Suppressor macrophage treated with lipopolysaccharide for 4 hours (primary cell): ENCODE measurements at places on chromosomes 7 and 10.

DNA sequence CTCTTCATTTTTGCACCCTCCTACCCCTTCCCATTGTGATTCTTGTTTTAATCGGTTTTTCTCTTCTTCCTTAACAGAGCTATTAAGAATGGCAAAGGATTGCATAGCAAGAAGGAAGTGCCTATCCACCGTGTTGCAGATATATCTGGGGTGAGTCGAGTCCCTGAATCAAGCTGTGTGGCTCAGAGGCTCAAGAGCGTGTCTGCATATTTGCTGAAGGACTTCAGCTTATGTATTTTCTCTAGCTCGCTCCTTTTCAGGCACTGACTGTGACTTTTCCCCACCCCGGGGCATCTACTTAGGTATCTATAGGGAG, 126.6 kb downstream of the LRRC4 start:
- DNase-seq, result peak; percentile 41

DNA sequence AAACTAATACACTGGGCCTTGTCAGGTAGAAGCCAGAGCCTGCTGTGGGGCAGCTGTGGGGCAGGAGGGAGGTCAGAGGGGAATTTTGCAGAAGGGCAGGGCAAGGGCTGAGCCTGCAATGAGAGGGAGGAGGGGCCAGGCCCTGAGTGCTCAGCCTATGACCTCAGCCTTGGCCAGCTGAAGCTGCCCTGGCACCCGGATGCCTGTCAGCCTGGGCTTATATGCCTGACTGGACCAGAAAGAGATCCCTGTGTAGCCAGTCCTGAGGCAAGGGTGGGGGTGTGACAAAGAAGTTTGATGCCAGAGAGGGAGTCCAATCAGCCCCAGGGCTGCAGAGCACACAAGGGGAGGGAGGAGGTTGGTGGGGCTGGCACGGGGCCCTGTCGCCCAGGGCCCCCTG, 22.3 kb upstream of the PRRT4 start:
- peak; percentile 52 for DNase-seq

DNA sequence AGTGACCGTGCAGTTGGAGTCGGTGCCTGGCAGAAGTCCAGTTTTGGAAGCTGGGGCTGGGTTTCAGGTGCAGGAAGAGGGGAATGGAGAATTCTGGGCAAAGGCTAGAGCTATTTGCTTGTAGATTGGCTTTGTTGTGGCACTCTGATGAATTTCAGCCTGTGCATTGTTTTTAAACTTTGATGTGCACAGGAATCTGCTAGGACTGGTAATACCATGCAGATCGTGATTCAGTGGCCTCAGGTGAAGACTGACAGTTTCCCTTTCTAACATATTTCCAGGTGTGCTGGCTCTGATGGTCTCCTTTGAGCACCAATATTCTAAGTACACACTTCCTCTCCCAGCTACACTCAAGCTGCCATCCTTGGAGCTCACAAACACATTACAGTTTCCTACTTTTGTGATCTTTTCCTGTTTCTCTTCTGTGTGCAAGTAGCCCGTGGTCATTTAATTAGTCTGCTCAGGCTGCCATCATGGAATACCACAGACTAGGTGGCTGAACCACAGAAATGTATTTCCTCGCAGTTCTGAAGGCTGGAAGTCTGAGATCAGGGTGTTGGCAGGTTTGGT, 55.6 kb downstream of the NOC3L start:
- DNase-seq, result no peak

DNA sequence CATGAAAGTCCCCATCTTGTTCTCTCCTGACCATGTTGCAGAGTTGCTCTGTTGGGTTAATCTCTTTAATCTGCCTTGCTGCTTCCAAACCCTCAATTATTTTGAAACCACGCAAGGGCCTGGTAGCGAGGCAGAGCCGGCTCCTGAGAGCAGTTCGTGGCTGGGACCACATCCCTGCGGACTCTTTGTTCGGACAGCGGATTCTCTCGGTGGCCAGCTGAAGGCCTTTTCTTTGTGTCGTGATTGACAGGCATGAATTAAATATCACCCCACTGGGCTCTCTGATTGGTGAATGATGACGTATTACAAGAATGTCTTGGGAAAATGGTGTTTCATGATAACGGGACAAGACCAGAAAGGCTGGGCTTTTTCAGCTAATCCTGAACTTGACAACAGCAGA, 66.9 kb upstream of the ARHGAP21 start:
- no peak for DNase-seq

GRCh38 chr10:89327803-89328441, at the start of gene IFIT3:
IFIT3 (plus strand) TSS chr10:89327997; CDS start chr10:89328074, 77 bp downstream.
- DNase-seq, result peak; percentile 96

GRCh38 chr10:7484456-7485243, 73.8 kb upstream of the SFMBT2 start:
- DNase-seq, result no peak

DNA sequence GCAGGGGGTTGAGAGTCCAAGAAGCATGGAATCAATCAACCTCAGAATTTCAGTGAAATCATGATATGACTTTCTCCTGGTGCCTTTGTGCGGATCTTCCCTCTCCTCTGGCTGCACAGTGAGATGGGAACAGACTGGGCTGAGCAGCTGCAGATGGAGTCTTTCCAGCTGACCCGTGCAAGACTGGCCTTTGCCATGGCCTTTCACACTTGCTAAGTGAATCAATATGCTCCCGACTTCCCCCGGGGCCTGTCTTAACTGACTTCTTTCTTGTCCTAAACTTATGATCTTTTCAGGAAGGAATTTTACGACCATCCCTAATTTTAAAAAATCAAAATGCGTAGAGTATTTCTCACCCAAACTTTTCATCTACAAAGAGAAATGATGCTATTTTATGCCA, 469.9 kb downstream of the GALNT17 start:
- no peak for DNase-seq

DNA sequence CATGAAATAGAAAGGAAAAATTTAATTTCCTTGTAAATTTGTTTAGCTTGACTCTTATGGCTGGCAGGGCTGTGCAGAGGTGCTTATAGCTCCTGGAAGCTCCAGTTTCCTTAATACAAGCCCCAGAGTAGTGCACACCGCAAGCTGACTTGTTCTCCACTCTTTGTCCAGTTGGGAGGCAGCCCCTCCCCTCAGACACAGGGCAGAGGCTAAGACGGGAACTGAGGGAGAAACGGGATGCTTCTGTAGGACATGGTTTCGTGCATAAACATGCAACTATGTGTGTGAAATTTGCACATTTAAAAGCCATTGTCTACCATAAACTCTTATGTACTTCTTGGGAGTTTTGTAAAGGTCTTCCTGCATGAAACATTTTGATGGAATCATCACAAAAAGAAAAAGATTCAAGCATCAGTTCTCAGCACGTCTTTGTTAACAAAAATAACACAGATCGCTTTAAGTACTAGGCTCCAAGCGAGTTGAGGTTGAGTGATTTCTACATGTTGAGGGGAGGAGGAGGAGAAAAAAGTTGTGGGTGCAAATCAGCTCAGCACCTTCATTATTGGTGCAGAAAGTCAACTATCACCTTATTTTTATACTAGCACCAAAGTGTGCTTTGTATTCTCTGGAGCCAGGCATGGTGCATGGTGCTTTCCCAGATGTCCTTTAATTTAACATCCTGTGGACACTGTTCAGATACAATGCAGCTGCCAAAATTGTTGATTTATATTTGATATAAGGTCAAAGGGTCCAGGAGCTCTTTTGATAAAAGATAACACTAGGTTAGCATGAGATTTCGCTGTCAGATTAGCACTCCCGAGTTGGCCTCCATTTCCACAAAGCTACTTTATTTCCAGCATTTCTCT, 124.5 kb downstream of the CHN2 start:
- DNase-seq, result no peak

DNA sequence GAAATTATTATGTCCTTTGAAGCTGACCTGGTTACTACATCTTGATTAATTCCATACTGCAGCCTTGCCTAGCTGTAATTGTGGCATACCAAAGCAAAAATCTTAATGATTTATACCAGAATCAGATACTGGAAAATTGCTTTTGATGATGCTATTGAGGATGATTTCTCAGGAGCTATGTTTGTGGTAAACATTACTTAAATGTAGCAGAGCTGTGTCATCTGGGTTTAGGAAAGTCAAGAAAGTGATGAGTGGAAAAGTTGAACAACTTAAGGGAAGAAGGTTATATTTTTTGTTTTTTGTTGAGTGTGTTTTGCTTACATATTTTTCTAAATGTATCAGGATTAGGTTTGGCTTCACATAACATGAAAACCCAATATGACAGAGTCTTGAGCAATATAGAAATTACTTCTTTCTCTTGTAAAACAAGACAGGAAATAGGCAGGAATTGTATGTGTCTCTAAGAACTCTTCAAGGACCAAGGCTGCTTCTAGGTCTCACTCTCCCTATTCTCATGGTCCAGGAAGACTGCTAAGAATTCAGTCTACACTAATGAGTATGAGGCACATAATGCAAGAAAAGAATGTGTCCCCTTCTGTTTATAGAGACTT, 87.6 kb upstream of the MTPN start:
- DNase-seq, result no peak

DNA sequence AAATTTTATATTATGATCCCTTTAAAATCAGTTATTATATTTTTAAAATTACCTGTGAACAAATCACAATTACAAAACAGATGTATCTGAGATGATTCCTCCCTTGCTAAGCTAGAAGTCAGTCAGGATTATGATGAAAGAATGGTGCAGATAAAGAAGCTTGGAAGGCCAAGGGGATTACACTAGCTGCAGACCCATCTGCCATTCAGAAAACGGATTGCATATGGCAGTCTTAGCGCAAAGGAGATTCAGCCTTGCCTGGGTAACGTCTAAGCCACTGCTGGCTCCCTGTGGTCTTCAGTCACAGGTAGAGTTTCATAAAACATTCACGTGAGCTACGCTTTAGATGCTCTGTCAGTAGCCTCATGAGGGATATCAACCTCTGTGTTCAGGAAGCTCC, 222.2 kb downstream of the POU6F2 start:
- no peak for DNase-seq

DNA sequence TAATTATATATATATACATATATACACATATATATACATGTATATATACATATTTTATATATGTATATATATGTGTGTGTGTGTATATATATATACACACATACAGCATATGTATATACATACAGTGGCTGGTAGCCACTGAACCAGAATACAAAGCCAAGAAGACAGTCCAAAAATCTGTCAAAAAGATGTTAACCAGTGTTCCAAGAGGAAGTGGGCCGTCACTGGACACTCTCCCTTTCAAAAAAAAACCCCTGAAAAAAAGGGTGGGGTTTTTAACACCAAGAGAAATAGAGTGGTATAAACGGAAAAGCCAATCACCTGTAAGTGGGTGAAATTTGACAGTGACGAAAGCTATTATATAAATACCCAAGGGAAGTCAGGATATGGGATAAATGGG, 31.1 kb upstream of the C1GALT1 start:
- no peak for DNase-seq

DNA sequence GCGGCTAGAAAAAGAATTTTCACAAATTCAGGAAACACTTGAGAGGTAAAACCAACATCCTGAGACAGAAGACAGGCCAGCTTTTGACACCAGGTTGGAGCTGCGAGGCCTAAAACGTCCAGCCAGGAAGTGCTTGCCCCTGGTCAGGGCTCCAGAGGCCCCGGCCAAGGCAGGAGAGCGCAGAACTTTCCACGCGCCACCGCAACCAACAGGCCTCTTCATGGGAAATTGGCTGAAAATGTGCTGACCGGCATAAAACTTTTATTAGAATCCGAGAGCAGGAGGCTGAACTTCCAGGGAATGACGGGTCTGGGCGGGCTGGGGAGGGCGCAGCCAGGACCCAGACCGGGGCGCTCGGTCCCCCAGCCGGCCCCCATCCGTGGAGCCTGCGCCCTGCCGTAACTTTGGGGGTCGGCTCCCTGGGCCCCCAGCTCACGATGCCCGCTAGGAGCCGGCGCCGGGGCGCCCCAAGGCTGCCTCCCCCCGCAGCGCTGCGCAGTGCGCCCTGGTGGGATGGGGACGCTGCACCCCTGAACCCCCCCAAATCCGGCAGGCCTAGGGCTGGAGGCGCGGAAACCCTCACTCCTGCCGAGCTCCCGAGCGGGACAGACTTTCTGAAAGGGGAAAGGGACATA, 414.0 kb upstream of the MKI67 start:
- no peak for DNase-seq

DNA sequence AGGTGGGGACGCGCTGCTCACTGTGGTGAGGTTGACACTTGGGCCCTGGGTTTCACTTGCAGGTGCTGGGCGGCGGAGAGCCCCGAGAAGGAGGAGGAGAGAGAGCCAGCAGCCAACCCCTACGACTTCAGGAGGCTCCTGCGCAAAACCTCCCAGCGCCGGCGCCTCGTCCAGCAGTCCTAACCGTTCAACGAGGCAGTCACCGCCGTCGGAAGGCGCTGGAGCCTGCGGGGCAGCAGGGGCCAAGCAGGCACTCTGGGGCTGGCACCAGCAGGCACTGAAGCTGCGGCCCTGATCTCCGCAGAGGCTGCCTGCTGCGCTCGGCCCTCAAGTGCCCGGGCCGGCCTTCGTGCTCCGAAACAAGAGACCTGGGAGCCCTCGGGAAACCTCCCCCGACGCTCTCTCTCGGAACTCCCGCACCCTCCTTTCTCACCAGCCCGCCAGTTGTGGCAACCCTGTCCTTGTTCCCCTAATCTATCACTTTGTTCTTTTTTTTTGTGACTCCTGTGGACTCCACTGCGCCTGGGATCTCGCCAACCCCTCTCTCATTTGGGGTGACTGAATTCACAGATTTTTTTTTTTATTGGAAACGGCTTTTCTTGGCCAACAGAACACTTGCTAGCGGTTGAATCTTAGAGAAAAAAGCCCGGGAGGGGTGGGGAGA, 4.7 kb upstream of the GAD2 start:
- no peak for DNase-seq

GRCh38 chr10:118153287-118153686, 106.5 kb upstream of the RAB11FIP2 start:
- no peak for DNase-seq

- no peak for DNase-seq
These were observed 205.7 kb downstream of the KIAA1217 start for GRCh38 chr10:24414597-24414996.

GRCh38 chr7:137241655-137242360, 101.7 kb downstream of the PTN start:
- DNase-seq, result no peak

DNA sequence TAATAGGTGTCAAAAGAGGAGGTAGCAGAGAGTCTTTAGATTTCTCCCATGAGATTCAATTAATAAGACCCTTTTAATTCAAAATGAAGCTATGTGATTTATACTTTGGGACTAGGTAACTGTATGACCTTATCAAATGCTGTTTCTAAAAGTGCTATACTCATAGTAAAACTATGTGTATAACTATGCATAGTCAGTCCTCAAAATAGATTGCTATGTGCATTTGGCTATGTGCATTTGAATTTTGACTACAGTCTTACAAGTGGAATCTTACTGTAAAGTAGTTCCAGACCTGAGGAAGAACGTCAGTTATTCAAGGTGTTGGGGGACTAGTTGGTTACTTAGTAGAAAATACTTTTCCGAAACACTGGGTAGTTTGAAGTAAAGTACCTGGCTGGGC, 36.9 kb downstream of the ADD3 start:
- no peak for DNase-seq

GRCh38 chr7:786472-787255, 45.6 kb upstream of the SUN1 start:
- peak; percentile 62 for DNase-seq

DNA sequence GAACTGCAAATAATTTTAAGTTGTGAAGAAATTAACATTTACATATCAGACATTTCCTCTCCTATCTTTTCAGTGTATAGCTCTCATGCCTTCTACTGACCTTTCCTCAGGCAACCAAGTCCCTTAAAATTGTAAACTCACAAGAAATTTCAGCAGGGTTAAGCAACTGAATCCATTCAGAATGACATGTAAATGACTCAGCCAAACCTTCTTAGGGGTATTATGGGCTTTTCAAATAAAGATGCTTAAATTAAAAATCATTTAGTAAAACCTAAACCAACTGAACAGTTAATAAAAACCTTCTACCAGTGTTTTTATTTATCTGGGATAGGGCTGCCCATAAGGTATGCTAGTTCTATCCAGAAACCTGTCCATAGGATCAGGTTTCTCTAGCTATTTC, 20.7 kb downstream of the WAPL start:
- no peak for DNase-seq
